ENCODE measurements at places on chromosomes 5 and 9. TPM values are rescaled to one million over a fixed set of nuclear protein-coding genes. Genes with fewer than 3 reads are reported as not detected.

DNA sequence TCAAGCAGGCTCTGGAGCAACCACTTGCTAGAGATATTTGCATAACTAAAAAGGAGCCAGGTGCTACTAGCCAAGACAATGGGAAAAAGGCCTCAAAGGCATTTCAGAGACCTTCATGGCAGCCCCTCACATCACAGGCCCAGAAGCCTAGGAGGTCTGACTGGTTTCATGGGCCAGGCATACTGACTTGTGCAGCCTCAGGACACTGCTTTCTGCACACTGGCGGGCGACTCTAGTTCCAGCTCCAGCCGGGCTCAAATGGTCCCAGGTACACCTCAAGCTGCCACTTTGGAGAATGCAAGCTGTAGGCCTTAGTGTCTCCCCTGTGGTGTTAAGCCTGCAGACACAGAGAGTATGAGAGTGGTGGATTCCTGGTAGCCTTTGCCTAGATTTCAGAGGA lies 27.1 kb downstream of the COX7C start:
- DNase-seq, result no peak

PCDHB9 gene
- 0.44 TPM for total RNA-seq

RASGRF2 gene
- 39.3 TPM for total RNA-seq

DNA sequence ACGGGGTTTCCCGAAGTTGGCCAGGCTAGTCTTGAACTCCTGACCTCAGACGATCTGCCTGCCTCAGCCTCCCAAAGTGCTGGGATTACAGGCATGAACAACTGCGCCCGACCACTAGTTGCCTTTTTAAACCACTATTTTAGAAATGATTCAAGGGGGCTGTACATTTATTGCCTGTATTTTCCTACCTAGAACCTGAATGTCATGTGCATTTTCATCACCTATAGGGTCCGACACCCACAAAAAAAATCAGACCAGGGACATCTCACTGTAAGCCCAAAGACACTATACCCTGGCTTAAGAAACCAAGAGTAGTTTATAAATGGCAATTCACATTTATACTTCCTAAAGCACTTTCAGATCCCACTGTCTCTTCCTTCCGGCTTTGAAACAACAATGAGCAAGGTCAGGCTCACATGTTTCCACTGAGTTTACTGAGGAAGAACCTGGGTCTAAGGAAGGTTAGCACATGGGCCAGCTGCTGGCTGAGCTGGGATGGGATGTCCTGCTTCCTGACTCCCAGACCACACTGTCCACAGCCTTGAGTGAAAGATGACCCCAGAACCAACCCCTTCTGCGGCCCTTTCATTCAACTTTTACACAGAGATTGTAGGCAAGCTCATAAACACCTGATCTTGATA lies 87.3 kb downstream of the SERINC5 start:
- DNase-seq, result no peak

SLC36A3 gene
- not detected for total RNA-seq

DNA sequence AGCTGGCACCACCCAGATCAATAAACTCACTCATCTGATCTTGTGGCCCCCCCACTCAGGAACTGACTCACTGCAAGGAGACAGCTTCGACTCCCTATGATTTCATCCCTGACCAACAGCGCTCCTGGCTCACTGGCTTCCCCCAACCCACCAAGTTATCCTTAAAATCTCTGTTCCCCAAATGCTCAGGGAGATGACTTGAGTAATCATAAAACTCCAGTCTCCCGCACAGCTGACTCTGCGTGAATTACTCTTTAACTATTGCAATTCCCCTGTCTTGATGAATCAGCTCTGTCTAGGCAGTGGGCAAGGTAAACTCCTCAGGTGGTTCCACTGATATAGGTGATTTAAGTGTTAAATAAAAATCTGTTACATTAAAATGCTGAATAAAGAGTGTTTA lies 1.9 kb upstream of the TRIM32 start:
- no peak for DNase-seq

DNA sequence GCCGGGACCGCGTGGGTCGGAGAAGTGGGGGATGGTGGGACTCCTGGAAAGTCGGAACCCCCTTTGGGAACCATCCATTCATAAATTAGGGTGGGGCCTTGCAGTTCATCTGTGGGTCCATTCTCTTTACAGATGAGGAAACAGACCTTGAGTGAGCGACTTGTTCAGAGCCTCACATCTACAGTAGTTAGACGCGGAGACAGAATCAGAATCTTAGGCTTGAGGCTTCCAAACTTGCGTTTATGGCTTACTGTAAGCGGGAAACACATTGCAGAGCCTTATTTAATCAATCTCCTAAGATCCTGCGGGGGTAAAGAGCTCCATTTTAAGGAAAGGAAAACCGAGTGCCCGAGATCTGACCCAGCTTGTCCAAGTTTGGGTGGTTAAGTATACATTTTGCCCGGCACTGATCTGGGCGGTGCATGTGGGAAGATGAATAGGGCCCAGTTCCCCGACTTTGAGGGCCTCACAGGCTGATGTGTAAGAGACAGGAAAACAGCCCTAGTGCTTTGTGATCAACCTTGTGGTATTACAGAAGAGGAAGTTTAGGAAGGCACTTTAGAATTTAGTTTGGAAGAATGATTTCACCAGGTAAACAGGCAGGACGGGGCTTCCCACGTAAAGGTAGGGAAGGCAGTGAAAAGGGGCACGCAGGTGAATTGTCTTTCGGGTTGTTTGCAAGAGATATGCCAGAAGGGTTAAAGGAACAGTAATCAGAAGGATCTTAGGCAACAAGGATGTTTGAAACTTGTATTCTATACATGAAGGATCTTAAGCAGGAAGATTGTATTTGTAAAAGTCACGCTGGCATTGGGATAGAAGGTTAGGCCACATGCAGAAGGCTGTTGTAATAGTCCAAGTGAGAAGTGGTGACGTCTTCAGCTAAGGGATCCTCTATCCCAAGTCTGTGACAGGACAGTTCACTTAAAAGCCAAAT lies 744 bp downstream of the TARS1 start:
- peak; percentile 18 for DNase-seq

SOX30 gene
- 0.15 TPM for total RNA-seq

DNA sequence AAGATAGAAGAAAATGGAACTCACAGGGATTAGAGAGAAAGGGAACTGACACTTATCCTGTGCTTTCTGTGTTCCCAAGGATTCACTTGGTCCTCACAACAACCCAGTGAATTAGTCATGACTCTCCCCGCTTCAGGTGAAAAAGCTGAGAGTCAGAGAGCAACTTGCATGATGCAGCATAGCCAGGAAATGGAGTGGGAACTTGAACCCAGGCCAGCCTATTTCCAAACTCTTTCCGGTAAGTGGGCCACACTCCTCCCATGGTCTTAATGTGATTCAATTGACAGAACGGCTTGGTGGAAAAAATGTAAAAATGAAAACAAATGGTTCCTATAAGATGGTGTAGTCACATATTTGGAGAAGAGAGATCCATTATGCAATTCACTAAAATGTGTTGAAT lies 45.9 kb upstream of the CEMIP2 start:
- DNase-seq, result no peak

PCDHA5 gene
- total RNA-seq, result not detected

DNA sequence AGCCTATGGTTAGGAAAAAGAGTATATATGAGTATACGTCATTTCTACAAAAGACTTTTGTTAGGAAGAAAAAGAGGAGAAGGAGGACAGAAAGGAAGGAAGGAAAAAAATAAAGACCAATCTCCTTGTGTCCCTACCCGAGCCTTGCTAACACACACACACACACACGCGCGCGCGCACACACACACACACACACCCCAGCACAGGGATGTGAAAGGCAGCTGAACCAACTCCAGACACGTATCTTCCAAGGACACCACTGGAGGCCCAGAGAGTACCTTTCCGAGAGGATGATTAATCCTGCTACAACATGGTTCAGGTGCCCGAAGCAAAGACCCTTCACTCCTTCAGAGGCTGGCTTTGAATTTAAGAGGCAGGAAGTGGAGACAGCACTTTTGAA lies 56.9 kb upstream of the GALNT10 start:
- no peak for DNase-seq

CCDC112 gene
- total RNA-seq, result 6.3 TPM

ADCY2 gene
- not detected for total RNA-seq

GFI1B gene
- not detected for total RNA-seq

DNA sequence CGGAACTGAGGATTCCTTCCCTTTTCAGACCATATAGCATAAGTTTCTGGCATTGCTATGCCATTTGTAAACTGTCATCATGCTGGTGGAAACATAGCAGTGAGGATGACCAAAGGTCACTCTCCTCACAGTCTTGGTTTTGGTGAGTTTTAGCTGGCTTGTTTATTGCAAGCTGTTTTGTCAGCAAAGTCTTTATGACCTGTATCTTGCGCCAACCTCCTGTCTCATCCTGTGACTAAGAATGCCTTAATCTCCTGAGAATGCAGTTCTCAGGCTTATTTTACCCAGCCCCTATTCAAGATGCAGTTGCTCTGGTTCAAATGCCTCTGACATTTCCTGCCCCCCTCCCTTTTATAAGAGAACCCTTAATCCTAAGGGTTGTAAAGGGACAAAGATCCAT lies 26.7 kb upstream of the GRIA1 start:
- no peak for DNase-seq

ZNF454 gene
- 0.14 TPM for total RNA-seq

GRCh38 chr5:63043792-63044191 lies 465.2 kb downstream of the LRRC70 start:
- no peak for DNase-seq

DNA sequence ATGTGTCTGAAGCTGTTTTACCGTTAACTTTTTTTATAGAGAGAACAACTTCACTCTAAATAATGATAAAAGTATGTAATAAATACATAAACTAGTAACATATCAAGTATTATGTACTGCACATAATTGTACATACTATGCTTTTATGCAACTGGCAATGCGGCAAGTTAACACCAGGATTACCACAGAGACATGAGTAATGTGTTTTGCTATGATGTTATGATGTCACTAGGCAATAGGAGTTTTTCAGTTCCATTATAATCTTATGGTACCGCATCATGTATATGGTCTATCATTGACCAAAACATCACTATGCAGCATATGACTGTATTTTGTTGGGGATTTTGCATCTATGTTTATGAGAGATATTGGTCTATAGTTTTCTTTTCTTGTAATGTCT lies 326.4 kb upstream of the TARS1 start:
- DNase-seq, result no peak

DNA sequence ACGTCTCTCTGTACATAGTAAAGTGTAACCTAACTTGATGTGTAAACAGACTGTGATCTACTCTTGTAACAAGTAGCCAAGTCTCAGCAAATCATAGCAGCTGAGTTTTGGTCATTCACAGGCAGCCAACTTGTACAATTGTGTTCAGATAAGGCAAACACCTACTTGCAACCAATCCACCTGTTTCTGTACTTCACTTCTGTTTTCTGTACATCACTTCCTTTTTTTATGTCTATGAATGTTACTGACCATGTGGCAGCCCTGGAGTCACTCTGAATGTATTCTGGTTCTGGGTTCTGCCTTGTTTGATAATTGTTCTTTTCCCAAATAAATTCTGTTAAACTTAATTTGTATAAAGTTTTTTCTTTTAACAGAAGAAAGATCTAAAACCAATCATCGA lies 26.0 kb downstream of the RLN2 start:
- DNase-seq, result no peak

DNA sequence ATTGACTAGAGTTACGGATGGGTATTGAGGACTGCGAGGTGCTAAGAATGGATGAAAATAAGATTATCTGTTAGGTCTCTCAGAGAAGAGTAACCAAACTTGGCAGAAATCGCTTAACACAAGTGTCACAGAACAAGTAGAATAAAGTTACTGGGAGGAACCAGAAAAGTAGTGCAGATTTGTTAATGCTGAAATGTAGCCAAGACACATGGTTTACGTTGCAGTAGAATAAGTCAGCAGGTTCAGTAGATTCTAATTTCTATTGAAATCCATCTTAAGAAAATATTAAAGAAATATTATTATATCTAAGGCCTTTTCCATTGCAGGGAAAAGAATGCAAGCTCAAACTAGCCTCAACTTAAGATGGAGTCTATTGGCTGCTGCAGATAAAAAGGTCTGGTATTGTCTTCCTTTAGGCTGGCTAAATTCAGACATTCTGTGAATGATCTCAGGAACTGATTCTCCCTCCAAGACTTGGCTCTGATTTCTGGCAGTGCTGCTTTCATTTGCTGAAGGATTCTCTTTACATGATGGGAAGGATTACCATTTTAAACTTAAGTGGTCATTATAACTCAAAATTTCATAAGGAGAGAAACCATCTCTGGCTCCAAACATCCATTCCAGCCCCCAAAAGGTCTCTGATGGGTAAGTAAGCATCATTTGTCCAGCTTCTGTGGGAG lies 314.9 kb downstream of the MARCHF11 start:
- DNase-seq, result no peak

Data from CD4-positive, alpha-beta memory T cell (primary cell).